ENCODE measurements at places on chromosomes 7 and 10.
A peak's percentile ranks its signal among the peaks of the same experiment; 100 is the strongest.

DNA sequence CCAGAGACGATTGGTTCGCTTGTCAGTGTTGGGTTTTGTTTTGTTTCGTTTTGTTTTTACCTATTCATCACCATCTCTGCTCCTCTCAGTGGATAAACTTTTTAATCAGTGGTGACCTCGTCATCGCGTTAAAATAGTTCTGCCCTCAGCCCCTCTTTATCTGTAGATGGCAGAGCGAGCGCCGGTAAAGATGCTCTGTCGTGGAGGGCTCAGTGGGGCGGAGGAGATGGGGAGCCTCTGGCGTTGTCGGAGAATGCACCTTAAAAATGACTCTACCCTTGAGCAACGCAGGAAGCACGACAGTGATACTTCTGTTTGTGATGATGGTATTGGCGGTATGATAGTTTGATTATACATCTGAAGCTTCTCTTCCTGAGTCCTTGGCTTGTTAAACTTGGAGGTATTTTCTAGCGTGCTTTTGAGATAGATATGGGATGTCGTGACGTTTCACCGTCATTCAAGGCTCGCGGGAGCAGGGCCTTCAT, 554 bp downstream of the CSGALNACT2 start:
- H3K27ac ChIP-seq: peak overlapping the region; percentile 92
- H3K27me3 ChIP-seq: no peaks in the 10 kb centered on the region
- H3K4me1 ChIP-seq: peaks cover 54% of the 10 kb centered on the region
- peak overlapping the region; percentile 91 for H3K4me3 ChIP-seq
- H3K36me3 ChIP-seq: peaks cover 4% of the 10 kb centered on the region

GRCh38 chr7:86793136-86793535, 149.4 kb downstream of the GRM3 start:
- no peak overlapping the region for H3K4me3 ChIP-seq
- H3K27me3 ChIP-seq: no peaks in the 10 kb centered on the region
- H3K4me1 ChIP-seq: no peaks in the 10 kb centered on the region

DNA sequence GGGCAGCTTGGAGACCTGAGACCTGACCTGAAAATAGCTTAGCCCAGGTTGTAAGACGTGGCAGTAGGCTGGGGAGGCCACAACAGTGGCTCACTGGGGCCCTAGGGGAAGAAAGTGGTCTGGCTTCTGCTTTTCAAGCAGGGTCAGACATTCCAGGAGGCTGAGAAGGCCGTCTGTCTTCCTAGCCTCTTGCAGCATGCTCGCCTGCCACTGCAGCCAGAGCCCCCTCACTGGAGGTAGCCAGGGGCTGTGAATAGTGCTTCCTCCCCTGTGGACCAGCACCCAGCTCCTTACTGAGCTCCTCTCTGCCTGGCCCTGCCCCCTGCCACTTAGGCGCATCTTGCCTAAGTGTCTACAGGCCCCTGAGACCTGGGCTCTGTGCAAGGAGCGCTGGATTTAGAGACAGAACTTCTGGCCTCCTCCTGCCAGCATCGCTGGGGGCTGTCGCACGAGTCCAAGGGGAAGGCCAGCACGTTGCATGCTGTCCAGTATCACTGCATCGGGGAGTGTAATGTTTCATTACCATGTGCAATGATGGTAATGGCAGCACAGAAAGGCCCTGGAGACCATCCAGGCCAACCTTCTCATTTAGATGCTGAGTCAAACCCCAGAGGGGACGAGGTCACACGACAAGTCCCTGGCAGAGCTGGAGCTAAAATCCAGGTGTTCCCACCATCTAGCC, 12.7 kb downstream of the ZMIZ1 start:
- H3K4me1 ChIP-seq: peaks cover 36% of the 10 kb centered on the region
- H3K27me3 ChIP-seq: no peaks in the 10 kb centered on the region
- H3K4me3 ChIP-seq: no peak overlapping the region
- H3K27ac ChIP-seq: peak overlapping the region; percentile 83
- H3K36me3 ChIP-seq: no peaks in the 10 kb centered on the region

- peak overlapping the region; percentile 94 for H3K4me3 ChIP-seq
- H3K36me3 ChIP-seq: peaks cover 9% of the 10 kb centered on the region
- peaks cover 7% of the 10 kb centered on the region for H3K27me3 ChIP-seq
- peak overlapping the region; percentile 79 for H3K27ac ChIP-seq
- peaks cover 10% of the 10 kb centered on the region for H3K4me1 ChIP-seq
These were observed 846 bp downstream of the MINPP1 start for GRCh38 chr10:87505366-87506111.

- no peaks in the 10 kb centered on the region for H3K4me1 ChIP-seq
- H3K27ac ChIP-seq: no peak overlapping the region
- no peak for DNase-seq
- peaks cover 13% of the 10 kb centered on the region for H3K27me3 ChIP-seq
- H3K4me3 ChIP-seq: no peak overlapping the region
These were observed 26.5 kb downstream of the LEP start for GRCh38 chr7:128267595-128267924.

DNA sequence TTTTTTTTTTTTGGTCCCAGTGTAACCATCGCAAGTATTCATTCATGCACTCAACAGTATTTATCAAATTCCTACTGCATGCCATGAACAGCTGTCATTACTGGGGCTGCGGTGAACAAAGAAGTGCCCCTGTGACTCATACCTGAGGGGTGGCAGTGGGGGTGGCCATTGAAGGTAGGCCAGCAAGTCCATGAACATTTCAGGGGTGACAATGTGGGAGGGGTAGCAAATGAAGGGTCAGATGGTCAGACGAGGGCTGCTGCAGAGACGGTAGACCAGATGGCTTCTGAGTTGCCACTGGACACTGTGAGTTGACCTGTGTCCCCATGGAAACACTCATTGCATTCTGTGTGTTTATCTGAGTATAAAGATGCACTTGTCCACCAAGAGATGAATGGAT, 92.5 kb upstream of the PITRM1 start:
- H3K36me3 ChIP-seq: no peaks in the 10 kb centered on the region
- DNase-seq: no peak
- H3K27me3 ChIP-seq: peaks cover 41% of the 10 kb centered on the region
- H3K27ac ChIP-seq: no peak overlapping the region

DNA sequence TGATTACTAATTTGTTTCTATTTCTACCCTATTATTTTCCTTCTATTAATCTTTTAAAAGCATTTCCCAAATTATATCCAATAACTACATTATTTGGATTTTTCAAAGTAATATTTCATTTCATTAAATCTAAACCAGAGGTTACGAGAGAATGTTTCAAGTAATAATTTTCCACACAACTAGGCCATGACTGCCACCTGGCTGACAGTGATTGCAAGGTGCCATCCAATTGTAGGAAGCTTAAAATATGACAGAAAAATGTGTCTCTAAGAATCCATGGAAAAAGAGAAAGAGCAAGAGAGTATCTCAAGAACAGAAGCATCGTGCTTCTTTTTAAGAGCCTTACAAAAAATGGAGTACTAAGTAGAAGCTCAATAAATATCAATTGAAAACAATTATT, 48.7 kb downstream of the TPK1 start:
- DNase-seq: no peak
- H3K27me3 ChIP-seq: no peaks in the 10 kb centered on the region
- H3K27ac ChIP-seq: peak overlapping the region; percentile 58
- no peak overlapping the region for H3K4me3 ChIP-seq

DNA sequence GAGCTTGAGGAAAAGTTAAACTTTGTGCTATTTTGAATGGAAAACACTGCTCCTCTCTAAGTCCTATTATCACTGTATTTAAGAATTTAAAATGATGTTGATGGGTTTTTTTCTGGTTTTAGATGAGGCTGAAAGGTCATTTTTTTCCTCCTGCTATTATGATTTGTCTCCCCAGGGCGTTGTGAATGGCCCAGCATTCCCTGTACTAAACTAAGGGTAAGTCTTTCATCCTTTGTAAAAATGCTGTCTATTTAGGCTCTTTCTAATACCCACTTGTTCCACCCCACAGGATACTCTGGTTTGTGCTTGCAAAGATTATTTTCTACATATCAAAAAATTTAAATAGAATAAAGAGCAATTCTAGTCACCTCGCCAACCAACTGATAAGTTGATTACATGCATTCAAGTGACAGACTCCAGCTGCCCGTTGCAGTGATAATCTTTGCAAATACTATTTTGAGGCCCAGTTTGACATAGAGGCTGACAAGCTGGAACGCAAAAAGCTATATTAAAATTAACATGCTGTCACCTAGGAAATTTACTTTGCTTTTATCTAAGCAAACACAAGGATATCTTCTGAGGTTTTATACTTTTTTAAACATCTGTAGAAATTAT, 222.3 kb upstream of the TMEM229A start:
- H3K4me3 ChIP-seq: no peak overlapping the region
- no peaks in the 10 kb centered on the region for H3K4me1 ChIP-seq
- peaks cover 6% of the 10 kb centered on the region for H3K36me3 ChIP-seq
- DNase-seq: no peak
- no peaks in the 10 kb centered on the region for H3K27me3 ChIP-seq

- H3K27ac ChIP-seq: no peak overlapping the region
- H3K27me3 ChIP-seq: no peaks in the 10 kb centered on the region
- H3K4me3 ChIP-seq: no peak overlapping the region
- no peaks in the 10 kb centered on the region for H3K36me3 ChIP-seq
- no peak for DNase-seq
These were observed 18.5 kb upstream of the TTYH3 start for GRCh38 chr7:2613098-2613930.

DNA sequence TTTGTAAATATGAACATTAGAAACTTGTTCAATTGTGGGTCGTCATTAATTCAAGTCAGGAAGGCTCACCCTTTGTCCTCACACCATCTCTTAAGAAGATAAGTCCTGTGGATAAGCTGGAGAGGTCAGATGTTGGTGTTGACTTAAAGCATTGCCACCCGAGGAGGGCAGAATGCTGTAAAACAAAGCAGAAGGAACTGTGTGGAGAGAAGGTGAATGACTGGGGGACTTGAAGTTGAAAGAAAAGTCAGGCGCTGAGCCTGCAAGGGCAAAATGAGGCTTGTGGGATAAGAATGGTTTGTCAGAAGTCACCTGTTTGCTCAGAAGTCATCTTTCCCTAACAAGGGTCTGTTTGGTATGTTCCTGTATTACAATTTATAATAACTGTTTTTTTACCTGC, 9.1 kb downstream of the RPA3 start:
- H3K27me3 ChIP-seq: no peaks in the 10 kb centered on the region
- no peak for DNase-seq
- H3K4me1 ChIP-seq: peaks cover 18% of the 10 kb centered on the region
- H3K27ac ChIP-seq: no peak overlapping the region
